T-helper 2 cell treated with Interferon-gamma antibody and Interleukin-4, amounts not matched to agents 5 μg/mL and 100 μg/mL, for 36 hours (primary cell): ENCODE measurements at places on chromosomes 11 and 22.
A peak's percentile ranks its signal among the peaks of the same experiment; 100 is the strongest.

DNA sequence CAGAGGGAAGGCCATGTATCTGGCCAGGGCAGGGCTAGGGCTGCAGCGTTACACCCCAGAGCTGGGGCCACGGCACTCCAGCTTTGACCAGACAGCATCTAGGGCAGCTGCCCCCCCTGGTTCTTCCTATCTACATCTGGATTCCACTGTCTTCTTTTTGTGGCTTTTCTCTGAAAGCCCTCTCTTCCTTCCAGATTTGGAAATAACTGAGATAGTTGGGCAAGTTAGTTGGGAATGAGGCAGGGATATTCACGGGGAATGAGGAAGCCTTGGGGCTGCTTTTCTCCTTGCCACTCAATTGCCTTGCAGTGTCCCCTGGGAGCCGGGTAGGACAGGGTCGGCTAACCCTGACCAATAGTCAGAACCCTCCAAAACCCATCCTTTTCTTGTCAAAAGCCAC lies 26.8 kb downstream of the CLMP start:
- no peak for DNase-seq

GRCh38 chr11:102306817-102307726 lies 10.2 kb upstream of the BIRC3 start:
- DNase-seq = no peak

DNA sequence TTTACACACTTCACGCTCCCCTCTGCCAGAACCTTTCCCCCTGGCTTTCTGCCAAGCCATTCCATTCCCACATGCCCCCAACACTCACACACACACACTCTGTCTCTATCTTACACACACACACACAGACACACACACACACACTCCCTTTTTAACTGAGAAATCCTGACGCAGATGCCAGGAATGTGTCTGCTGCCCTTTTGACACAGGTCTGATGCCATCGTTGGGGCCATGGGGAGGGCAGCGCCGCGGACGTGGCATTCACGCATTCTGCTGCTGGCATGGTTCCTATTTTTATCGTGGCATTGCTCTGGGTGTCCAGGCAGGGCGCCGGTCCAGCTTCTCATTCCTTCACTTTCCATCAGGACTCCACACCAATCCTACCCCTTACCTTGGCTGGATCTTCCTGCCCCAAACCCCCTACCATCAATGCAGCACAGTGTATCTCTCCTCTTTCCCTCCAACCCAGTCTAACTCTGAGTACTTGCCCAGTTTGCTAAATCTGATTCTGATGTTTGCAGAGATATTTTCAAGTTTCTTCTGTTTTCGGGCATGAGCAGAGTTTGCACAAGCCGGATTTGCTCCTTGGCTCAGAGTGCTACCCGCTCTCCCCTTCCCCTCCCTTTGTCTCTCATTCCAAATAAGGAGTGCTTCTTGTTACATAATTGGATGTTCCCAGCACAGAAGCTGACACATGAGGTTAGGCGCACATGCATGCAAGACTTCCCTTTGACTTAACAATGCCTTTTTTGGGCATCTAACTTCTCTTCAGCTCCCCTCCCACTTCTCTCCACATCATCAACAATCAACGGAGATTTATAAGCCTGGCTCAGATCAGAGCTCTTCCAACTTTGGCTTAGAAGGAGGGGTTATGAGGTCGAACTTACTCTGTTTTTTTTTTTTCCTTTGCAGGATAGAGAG lies 18.8 kb downstream of the SNX19 start:
- no peak for DNase-seq

- DNase-seq = no peak
Measured at GRCh38 chr11:17488563-17488962, 11.9 kb upstream of the ABCC8 start.

GRCh38 chr11:128734103-128734831 lies 40.4 kb downstream of the FLI1 start:
- peak; percentile 48 for DNase-seq

- no peak for DNase-seq
Measured at GRCh38 chr22:45238076-45238956, 2.4 kb downstream of the KIAA0930 start.
